ENCODE measurements at places on chromosomes 6 and 20.

DNA sequence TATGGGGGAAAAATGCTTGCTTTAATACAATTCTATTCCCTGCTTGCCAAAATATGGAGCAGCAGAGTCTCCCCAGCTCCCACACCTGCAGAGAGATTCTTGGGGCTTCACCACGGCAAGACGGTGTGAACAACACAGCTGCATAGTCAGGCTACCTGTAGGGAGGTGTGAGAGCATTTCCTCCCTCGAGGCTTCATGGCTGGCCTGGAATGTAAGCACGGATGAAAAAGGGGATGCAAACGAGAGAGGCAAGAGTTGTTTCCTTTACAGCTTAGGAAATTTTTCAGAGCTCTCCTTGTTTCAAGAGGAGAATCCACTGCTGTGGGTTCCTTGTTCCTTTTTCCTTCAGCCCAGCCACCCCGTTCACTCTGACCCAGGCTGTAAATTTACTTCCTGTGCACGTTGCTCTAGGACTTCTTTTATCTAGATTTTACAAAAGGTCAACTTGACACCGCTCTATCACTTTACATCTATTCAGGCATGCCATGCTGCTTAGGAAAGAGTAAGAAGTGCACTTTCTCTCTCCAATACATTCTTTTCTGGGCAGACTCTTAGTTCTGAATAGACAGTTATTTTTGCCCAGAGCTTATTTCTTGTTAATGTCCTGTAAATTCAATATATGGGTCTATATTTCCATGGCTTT is 197.1 kb downstream of the KHDC1L start:
- DNase-seq = no peak

DNA sequence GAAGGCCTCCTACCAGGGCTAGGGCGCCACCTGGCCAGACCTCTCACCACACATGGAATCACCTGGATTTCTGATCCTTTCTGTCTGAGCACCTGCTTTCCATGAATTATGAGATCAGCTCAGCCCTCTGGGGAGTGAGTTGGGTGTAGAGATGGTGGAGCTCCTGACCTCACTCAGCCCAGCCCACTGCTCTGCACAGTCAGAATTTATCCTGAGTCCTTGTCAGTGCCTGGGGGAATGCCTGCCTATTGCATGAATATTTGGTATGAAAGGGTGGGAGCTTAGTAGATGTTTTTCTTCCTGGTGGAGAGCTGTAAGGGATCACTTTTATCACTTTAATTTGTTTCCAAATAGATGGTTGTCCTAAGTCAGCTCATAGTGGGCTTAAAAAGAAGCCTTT is 47.5 kb downstream of the DTD1 start:
- DNase-seq = no peak

DNA sequence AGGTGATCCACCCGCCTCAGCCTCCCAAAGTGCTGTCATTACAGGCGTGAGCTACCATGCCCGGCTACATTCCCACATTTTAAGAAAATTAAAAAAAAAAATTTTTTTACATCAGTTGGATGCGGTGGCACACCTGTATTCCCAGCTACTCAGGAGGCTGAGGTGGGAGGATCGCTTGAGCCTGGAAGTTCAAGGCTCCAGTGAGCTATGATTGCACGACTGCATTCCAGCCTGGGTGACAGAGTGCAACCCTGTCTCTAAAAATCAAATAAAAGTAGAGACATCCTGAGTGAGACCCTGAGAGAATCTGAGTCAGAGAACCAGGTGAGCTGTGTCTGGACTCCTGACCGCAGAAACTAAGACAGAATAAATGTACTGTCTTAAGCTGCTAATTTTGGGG is 38.8 kb downstream of the PIM1 start:
- no peak for DNase-seq

DNA sequence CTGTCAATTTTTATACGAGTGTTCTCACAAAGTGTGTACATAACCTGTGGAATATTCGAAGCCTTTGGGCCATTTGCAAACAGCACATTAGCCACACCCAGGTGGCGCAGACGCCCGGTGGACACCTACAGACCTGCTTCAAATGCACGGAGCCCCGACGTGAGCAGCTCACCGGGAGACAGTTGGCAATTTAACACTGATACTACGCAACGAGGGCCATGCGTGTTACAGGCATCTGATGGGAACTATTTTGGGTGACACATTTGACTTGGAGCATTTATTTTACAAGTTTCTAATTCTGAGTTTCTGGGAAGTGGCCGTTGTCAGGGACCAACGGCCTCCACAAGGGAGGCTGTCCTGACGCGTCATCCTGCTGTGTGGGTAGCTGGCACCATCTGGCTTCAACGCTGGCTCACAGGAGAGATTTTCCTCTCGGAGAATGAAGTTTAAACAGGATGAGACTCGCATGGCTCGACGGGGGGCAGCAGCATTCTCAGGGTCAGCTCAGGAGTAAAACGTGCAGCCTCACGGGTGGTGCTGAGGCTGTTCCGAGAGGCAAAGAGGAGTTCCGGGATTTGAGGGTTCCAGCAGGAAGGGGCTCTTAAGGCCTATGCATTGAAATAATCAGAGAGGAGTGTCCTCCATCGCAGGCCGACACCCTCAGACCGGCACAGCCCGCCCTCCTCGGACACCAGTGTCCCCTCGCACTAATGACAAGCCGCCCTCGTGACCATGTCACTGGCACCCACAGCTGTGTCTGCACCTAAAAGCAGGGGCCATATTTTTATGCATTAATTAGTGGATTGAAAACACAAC is 207.4 kb downstream of the DLL1 start:
- no peak for DNase-seq

DNA sequence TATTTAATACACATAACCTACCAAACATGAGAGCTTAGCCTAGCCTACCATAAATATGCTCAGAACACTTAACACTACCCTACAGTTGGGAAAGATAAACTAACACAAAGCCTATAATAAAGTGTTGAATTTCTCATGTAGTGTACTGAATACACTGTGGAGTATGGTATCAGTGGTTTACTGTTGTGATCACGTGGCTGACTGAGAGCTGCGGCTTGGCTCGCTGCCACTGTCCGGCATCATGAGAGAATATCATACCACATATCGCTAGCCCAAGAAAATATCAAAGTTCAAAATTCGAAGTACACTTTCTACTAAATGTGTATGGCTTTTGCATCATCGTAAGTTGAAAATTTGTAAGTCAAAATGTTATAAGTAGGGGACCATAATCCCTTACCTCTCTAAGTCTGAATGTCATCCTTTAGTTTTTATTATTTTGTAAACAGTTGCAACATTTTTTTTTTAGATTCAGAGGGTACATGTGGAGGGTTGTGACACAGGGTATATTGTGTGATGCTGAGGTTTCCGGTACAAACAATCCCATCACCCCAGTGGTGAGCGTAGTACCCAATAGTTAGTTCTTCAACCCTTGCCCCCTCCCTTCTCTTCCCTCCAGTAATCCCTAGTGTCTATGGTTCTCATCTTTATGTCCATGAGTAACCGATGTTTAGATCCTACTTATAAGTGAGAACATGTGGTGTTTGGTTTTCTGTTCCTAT is 14.6 kb upstream of the TAAR1 start:
- no peak for DNase-seq

DNA sequence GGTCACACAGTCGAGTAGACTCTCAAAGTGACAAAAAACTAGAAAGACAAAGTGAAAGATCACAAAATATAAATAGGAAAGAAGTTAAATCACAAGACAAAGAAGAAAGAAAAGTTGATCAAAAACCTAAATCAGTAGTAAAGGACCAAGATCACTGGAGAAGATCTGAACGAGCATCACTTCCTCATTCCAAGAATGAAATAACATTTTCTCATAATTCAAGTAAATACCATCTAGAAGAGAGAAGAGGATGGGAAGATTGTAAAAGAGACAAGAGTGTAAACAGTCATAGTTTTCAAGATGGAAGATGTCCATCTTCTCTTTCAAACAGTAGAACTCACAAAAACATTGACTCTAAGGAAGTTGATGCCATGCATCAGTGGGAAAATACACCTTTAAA is 31.6 kb upstream of the GJA10 start:
- no peak for DNase-seq

- no peak for DNase-seq
Observed at GRCh38 chr6:136979206-136979605, 57.1 kb downstream of the SLC35D3 start.

- DNase-seq = peak; percentile 1
Observed at GRCh38 chr6:123062670-123063069, 66.6 kb downstream of the CLVS2 start.

DNA sequence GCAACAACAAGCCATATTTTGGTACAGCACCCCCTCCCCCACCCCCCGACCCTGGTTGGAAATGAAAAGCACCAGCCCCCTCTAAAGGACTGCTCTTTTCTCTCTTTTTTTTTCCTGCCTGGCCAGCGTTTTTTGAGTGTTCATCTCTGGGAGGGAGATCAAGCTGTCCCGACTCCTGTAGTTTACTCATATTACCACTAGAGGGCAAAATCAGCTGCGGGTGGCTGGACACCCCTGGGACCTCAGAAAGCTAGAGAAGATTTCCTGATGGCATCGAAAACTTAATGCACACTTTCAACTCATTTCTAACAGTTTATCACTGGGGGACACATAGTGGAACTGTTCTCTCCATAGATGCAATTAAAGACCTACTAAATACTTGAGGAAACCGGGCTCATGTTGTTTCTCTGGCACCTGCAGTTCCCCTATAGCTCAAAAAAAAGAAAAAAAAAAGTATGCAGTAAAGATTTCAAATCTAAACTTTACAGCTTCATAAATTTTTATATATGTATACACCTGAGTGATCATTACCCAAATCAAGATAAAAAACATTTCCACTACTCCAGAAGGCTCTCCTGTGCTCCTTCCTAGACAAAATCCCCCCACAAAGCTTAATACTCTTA is 24.4 kb downstream of the CNBD2 start:
- DNase-seq = no peak

DNA sequence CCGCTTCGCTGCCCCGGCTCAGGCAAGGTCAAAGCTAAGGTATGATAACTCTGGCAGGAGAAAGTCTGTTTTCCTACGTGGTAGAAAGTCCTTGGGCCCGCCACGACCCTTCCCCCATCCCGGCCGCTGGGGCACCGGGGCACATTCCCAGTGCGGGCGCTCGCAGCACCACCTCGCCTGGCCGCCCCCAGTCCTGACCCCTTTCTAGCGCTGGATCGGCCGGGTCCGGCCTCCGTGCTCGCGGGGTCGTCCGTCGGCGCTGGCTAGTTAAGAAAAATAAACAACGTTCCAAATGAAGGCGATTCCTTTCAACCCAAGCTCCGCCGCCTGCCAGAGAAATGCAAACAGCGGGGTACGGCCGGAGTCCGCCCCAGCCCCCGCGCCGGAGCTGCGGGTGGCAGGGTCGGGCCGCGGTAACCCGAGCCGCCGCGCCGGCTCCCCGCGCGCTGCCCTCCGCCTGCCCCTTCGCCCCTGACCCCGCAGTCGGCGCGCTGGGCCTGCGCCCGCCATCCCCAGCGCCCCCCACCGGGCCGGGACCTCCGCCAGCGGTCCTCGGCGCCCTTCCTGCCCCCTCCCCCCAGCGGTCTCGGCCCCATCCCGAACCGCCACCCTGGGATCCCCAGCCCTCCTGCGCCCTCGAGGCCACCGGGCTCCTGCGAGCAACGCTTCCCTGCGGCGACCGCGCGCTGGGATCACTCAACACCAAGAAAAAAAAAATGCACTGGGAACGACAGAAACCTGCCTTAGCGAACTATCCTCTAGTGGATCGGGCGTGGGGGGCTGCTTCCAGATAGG is 37.6 kb downstream of the NCR2 start:
- no peak for DNase-seq

DNA sequence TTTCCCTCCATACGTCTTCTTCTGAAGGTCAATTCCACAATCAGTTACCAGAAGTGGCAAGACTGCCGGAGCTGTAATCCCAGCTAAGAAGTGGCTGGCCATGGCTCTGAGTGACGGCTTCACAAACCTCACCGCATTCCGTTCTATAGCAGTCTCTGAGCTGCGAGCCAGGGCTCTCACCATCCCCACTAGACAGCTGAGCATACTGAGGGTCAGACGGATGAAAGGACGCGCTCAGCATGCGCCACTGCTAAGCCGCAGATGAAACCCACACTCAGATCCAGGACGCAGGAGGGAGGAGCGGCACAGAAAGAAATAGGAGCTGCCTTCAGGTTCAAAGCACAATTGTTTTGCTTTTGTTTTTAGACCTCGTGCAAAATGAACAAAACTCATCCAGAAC is 97.9 kb downstream of the ANKRD60 start:
- no peak for DNase-seq

GRCh38 chr6:6515691-6516607 is 72.6 kb upstream of the LY86 start:
- no peak for DNase-seq

- DNase-seq = no peak
Observed at GRCh38 chr6:45586216-45587171, 208.8 kb upstream of the SUPT3H start.

GRCh38 chr20:18005170-18005989 is 36.6 kb downstream of the MGME1 start:
- DNase-seq = peak; percentile 8

DNA sequence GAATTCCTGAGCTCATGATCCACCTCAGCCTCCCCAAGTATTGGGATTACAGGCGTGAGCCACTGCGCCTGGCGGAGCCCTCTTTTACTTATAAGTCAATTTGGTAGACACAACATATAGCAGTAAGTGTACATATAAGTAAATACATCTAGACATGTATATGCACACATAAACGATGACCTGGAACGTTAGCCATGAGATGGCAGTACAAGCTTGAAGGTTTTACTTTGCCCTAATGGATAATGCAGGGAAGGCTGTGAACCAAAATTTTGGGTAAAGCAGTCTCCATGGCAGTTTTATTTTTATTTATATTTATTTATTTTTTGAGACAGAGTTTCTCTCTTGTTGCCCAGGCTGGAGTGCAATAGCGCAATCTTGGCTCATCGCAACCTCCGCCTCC is 2.4 kb upstream of the GNMT start:
- DNase-seq = no peak

GRCh38 chr6:83354747-83355146 is 76.1 kb downstream of the ME1 start:
- DNase-seq = no peak

DNA sequence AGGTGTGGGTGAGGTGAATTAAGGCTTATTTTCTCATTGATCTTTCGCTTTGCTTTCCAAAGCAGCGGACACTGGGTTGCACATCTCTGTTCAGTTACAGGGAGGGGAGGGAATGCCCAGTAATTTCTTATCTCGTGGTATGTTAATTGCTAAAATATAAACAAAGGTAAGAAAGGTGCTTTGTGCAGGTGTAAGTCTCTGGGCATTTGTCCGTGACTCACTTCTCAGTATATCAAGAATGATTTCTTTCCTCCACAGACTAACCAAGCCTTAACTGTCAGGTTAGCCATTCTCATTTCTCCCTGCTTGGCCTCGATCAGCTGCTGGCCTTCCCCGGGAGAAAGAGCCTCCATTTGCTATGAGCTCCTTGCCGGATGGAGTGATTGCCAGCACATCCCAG is 862.1 kb downstream of the KIF16B start:
- DNase-seq = no peak

All from NT2/D1 (cell line).